T-helper 9 cell (primary cell): ENCODE measurements at places on chromosomes 1 and 21.
A peak's percentile ranks its signal among the peaks of the same experiment; 100 is the strongest.

GRCh38 chr21:46457801-46458314 is 833 bp upstream of the DIP2A start:
- DNase-seq, result peak; percentile 11

- no peak for DNase-seq
Observed at GRCh38 chr21:45049714-45050344, 24.6 kb upstream of the ADARB1 start.

DNA sequence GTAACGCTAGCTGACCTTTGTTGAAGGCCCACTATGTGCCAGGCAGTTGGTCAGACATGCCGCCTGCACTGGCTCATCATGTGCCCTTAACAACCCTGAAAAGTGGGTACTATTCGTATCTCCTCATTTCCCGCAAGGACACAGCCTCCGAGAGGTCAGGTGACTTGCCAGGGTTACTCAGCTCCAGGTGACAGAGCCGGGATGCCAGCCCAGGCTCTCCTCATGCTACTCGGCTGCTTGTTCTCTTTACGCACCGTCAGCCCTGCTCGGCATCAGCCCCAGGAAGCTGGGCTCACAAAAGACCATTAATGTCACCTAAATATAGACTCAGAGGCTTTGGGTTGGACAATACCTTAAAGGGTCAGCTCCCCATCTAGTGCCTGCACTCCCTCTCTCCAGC is 29.0 kb downstream of the GRHL3 start:
- DNase-seq, result no peak

DNA sequence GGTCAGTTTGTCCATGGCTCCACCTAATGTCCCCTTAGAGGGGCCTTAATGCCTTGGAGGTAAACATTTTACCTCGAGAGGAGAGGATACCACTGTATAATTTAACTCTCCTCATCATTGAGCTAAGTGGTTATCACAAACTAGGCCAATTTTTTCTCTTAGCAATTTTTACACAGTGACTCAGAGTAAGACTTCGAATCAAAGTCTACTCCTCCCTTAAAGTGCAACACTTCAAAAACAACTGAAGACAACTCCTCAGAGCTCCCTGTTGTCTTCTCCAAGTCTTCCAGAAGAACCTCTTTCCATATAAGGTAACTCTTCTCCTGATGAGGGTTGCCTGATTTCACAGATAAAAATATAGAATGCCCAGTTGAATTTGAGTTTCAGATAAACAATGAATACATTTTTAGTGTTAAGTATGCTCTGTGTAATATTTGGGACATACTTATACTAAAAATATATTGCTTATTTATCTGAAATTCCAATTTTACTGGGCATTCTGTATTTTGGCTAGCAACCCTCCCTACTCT is 4.9 kb upstream of the PTGFRN start:
- no peak for DNase-seq

- DNase-seq, result no peak
Observed at GRCh38 chr1:236465959-236466303, 57.9 kb upstream of the LGALS8 start.

GRCh38 chr21:42732033-42732410 is 78.6 kb downstream of the PDE9A start:
- no peak for DNase-seq

DNA sequence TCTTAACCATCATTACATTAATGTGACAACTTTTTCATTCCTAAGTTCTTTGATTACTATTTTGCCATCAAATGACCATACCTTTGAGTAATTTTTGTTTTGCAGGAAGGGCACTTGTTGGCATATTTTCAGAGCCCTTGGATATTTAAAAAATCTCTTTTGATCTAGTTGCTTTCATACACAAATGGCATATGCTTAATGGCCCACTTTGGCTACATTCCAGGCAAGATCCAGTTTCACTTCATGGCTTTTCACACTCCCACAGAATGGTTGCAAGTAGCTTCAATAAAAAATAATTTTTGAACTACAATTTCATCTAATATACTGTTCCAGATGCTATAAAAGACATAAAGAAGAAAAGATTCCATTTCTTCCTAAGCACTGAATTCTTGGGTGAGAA is 18.1 kb downstream of the ADAM30 start:
- DNase-seq, result no peak

DNA sequence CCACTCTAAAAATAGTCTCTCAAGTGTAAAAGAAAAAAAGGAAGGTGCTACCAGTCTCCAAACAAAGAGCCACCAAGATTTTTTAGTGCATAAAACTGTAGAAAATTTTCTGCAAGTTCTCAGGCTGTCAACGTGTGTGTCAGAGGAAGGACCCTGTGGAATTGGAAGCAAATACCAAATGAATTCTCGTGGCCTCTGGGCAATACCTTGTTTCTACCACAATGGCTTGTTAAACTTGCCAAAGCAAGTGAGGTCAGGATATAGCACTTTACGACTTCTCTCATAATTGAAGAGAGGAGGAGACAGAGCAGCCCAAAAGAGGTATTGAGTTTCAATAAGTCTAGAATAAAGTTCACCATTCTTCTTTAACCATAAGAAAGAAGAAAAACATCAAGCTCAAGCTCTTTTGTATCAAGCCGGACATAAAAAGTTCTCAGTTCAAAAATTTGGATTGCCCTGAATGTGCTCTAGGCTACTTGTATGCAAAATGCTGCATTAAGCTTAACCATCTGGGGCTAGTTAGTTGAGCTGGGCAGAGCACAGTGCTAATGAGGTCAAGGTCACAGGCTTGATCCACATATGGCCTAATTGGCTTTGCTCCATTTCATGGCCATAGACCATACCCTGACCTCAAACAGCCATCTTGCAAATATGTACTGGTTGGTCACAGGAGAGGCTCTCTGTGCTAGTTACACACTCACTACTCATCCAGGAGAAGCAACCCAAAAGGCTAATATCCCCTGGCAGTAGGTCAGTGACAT is 60.5 kb downstream of the TBX15 start:
- DNase-seq, result no peak

DNA sequence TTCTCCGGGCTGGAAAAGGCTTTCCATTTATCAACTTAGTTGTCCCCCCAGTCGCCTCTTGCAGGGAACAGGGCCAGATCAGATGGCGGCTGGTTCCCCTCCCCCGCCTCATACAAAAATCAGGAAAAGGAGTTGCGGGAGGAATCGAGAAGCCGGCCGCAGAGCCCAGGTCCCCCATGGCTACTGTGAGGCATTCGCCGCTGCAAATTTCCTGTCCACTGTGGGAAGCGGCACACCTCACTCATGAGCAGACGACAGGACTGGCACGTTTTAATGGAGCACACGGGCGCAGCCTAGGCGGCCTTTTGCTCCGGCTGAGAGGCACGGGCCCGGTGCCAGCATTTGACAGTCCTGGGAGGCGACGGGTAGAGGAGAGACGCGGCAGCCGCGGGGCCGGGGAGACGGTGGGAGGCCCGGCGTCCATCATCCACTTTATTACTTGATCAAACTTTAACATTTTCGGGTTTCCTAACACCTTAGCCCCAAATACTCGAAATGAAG is 1.1 kb downstream of the GNG4 start:
- DNase-seq, result no peak

GRCh38 chr1:88404582-88404981 is 279.5 kb upstream of the PKN2 start:
- DNase-seq, result no peak
